Activated CD4-positive, CD25-positive, alpha-beta regulatory T cell treated with anti-CD3 and anti-CD28 coated beads, Interleukin-2, amount 50 U/mL, for 16 hours (primary cell): ENCODE measurements at places on chromosomes 7 and 10.

GRCh38 chr7:30363778-30364563, 79.6 kb downstream of the ZNRF2 start:
- DNase-seq: no peak

DNA sequence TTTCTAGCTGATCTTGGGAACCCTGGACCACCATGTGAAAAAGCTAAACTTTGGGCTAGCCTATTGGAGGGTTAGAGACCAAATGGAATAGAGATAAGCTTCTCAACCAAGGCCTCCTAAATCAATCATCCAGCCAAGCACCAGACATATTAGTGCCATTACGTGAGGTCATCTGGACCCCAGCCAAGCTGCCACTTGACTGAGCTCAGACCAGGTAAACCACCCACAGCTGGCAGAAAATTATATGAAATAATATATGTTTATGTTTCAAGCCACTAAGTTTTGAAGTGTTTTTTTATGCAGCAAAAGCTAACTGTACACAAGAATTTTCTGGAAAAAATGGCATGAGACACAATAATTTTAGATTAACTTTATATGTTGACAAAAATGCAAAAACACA, 82.6 kb upstream of the PCGF5 start:
- no peak for DNase-seq

DNA sequence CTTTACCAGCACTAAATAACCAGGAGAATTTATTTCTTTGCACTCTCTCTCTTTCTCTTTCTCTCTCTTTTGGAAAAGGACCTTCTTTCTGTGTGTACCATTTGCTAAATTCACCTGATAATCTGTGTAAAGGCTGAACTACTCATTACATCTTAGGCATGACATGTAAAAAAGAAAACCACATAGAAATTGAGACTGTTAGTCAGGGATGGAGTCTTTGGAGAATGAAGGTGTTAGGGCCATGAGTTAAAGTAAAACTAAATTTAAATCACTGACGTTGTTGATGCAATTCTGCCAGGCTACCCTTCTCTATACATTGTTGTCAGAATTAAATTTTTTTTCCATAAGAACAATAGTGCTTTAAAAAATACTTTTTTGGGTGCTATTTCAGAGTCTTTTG, 263.3 kb downstream of the PTEN start:
- DNase-seq: no peak

DNA sequence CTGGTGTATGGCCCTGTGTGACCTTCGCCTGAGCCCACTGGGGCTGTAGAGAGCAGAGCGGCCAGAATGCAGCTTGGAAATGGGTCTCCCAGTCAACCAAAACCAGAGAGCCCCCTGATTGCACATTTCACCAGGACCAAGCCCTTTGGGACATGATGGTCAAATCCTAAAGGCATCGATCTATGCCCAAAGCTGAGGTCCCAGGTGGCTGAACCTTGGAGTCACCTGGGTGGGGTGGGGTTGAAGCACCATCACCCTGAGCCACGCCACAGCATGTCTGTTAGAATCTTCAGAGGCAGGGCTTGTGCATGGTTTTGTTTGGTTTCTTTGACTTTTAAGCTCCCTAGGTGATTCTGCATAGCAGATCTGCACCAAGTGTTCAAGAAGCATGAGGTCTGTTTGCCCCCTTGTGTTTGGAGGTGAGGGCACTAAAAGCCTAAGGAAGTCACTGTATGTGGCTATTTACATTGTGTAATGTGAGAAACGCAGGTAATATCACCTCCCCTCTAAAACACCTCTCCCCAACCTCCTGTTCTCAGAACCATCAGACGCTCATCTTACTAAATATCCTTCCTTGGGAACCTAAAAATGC, 9.6 kb downstream of the PKD1L1 start:
- no peak for DNase-seq
